EH (cell line): ENCODE measurements at places on chromosomes 3 and 15.
A peak's percentile ranks its signal among the peaks of the same experiment; 100 is the strongest.

DNA sequence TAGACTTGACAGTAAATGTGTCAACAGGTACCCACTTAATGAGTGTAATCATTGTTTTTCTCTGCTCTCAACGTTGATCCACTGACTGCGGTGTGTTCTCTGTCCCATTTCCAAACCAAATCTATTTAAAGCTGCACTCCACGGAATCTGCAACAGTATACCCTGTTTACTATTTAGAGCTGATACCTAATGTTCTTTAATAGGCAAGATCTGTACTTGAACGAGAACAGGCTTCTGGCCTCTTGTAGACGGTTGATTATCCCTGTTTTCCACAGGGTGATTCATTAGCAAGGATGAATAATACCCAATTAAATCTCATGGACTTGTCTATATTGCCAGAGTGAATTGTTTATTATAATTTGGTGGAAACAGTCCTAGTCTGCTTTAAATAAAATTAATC lies 189.9 kb downstream of the LPP start:
- peak; percentile 36 for DNase-seq

- DNase-seq = no peak
Observed at GRCh38 chr3:42691816-42692666, 6.7 kb downstream of the KLHL40 start.

DNA sequence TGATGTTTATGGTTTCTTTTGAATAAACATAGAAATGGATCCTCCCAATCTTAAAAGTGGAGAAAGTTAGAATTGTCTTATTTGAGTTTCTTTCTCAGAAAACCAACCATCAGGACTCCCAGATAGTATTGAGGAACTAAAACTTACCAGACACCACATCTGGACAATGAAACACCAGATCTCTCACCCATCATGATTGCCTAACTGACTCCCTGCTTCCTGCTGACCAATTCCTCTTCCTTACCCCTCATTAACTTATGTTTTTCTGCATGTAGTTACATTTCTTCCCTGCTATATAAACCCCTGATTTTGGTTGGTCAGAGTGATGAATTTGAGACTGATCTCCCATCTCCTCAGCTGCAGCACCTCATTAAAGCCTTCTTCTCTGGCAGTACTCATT lies 242.0 kb upstream of the SETMAR start:
- no peak for DNase-seq

- DNase-seq = no peak
Observed at GRCh38 chr15:68205954-68206539, 915 bp upstream of the CALML4 start.

GRCh38 chr3:182682263-182683241 lies 110.8 kb upstream of the ATP11B start:
- peak; percentile 24 for DNase-seq

GRCh38 chr15:71192816-71193215 lies 77.5 kb downstream of the THSD4 start:
- DNase-seq = no peak
